B cell (primary cell): ENCODE measurements at places on chromosomes 12 and 14.

DNA sequence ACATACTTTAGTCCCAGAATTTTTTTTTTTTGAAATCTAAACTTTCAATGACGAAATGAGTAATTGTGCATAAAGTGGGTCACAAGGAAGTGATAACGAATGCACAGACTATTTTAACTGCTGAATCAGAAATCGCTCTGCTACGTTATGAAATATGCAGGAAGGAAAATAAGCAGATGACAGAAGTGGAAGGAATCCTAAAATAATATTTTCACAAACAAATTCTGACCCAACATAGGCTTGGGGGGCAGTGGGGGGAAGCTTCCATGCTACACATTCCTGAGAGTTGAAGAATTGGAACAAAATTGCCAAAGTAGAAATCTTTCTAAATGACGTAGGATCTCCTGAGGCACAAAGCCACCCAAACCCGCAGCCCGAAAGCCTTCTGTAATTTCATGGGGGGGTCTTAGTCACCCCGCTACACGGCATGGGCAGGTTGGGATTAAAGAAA, 89.6 kb downstream of the ARF6 start:
- no peaks in the 10 kb centered on the region for H3K27me3 ChIP-seq
- peaks cover 42% of the 10 kb centered on the region for H3K4me1 ChIP-seq
- H3K27ac ChIP-seq, result no peak overlapping the region
- DNase-seq, result no peak
- H3K36me3 ChIP-seq, result peaks cover 9% of the 10 kb centered on the region
- H3K4me3 ChIP-seq, result no peak overlapping the region

GRCh38 chr12:6018265-6018664, 73.2 kb upstream of the ANO2 start:
- no peaks in the 10 kb centered on the region for H3K27me3 ChIP-seq
- no peak for DNase-seq
- H3K36me3 ChIP-seq, result no peaks in the 10 kb centered on the region
- H3K27ac ChIP-seq, result no peak overlapping the region
- no peak overlapping the region for H3K4me3 ChIP-seq

DNA sequence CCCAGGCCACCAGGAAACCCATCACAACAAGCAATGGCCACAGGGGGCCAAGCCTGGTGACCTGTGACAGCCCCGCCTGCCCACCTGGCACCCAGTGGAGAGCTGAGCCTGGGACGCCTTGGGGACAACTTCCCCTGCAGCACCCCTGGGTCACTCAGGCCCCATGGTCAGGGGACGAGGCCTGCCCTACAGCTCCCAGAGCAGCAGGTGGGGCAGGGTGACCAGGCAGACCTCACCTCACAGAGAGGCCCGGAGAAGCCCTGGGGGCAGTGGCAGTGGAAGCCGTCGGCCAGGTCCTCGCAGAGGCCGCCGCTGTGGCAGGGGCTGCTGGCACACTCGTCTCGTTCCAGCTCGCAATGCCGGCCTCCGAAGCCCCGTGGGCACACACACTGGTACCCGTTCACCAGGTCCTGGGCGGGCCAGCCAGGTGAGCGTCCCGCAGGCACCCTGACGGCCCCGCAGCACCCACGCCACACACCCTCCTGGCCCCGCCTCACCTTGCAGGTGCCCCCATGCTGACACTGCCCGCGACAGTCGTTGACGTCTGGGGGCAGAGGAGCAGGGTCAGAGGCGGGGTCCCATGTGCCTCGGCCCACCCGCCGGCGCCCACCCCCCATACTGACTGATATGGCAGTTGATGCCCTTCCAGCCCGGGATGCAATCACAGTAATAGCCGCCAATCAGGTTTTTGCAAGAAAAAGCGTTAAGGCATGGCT, 18.1 kb downstream of the JAG2 start:
- H3K36me3 ChIP-seq, result no peaks in the 10 kb centered on the region
- no peak overlapping the region for H3K4me3 ChIP-seq
- H3K27ac ChIP-seq, result no peak overlapping the region
- H3K27me3 ChIP-seq, result no peaks in the 10 kb centered on the region

GRCh38 chr14:65850429-65851135, 438.1 kb downstream of the FUT8 start:
- H3K36me3 ChIP-seq, result no peaks in the 10 kb centered on the region
- DNase-seq, result no peak
- no peaks in the 10 kb centered on the region for H3K27me3 ChIP-seq
- H3K4me1 ChIP-seq, result peaks cover 11% of the 10 kb centered on the region
- H3K4me3 ChIP-seq, result no peak overlapping the region
- no peak overlapping the region for H3K27ac ChIP-seq

- no peak overlapping the region for H3K27ac ChIP-seq
- no peaks in the 10 kb centered on the region for H3K36me3 ChIP-seq
- DNase-seq, result no peak
- H3K4me1 ChIP-seq, result peaks cover 29% of the 10 kb centered on the region
- H3K27me3 ChIP-seq, result no peaks in the 10 kb centered on the region
Measured at GRCh38 chr12:2355604-2356003, 302.8 kb downstream of the CACNA1C start.
